Heart left ventricle (tissue), 16 donors: ENCODE measurements at places on chromosomes 2 and 18. TPM values are rescaled to one million over a fixed set of nuclear protein-coding genes. Genes with fewer than 3 reads are reported as not detected.

The CFAP221 gene
- total RNA-seq = 2.2 TPM

The CCDC141 gene
- total RNA-seq = 251 TPM

The CTLA4 gene
- not detected for total RNA-seq

The ALPI gene
- total RNA-seq = not detected

The CDK15 gene
- 0.22 TPM for total RNA-seq

The FAP gene
- 3.9 TPM for total RNA-seq

The HOXD4 gene
- total RNA-seq = 0.45 TPM

The EFR3B gene
- total RNA-seq = 8.0 TPM

The GATA6 gene
- 95.3 TPM for total RNA-seq

The LTBP1 gene
- total RNA-seq = 140 TPM

The TLX2 gene
- total RNA-seq = not detected
